ENCODE measurements at places on chromosomes 3 and 15.

DNA sequence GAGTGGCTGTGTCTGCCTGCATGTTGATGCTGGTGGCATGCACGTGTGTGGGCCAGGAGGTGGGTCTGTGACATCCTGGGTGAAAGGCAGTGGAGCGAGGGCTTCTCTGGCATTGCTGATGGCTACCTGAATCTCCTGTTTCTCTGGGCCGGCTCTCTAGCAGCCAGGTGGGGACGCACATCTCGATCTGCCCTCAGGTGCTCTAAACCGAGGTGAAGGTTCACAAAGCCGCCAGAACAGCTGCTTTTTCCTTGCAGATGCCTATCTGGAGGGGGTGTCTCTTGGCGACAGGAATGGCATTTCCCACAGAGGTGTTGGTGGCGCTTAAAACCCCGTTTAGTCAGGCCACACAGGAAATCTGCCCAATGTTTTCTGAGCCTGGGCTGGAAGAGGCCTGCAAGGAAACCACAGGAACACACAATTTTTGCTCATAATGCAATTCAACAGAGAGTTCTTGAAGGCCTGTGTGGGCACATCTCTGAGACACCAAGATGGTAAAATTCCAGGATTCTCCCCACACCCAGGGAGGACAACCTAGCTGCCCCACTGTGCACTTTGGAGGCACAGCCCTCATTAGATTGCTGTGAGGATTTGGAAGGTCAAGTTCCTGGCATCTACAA lies 11.9 kb downstream of the TMEM158 start:
- no peak for DNase-seq

DNA sequence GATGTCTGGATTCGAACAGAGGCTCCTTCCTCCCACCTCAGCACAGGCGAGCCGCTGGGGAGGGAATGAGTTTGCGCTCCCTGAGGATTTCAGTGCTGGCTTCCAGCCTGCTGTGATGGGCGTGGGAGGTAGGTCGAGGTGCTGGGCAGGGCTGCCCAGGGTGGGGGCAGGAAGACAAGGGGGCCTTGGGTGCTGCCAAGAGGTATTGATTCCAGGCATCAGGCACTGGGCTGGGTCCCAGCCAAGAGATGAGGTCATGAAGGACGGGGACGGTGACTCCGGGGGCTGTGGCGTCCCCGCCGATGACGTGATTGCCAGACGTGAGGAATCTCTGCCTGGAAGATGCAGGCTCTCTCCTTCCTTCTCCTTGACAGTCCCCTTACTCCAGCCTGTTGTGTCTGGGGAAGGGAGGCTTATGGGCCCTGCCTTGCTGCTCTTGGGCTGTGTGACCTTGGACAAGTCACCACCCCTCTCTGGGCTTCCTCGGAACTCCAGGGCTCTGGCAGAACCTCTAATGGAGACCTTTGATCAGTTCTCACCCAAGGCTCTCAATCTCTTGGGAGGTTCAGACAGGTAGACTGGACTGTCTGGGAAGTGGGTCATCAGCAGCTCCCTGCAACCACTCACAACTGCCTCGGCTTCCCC lies 116.8 kb downstream of the FBLN2 start:
- no peak for DNase-seq

DNA sequence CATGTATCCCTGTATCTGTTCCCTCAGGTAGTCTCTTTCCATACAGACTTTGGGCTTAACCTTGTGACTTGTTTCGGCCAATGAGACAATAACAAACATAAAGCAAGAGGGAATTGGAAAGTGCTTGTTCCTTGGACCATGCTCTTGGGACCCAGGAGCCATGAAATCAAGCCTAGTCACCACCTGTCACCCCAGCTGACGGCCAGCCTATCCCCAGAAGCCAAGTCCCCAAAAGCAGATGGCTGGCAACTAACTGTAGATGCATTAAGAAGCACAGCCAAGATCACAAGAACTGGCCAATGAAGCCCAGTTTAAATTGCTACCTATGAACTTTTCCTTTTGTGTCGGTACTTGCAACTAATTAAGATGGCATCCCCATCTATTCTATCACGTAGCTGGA lies 822.0 kb downstream of the CADM2 start:
- no peak for DNase-seq

DNA sequence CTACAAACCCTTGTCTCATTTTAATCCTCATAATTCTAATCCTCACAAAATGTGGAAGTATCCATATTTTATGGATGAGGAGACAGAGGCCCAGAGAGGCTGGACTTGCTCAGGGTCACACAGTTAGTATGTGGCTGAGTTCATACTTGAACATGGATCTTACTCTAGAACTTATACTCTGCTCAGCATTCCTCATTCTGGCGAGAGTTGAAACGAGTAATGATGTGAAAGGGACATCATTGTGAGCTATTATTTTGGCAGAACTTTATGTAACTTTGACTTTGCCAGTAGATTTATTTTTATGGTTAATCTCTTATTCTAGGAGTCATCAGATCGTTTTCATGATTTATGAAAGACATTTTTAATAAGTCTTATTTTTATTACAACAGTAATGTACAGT lies 17.5 kb downstream of the AKAP13 start:
- DNase-seq = no peak

GRCh38 chr3:122797291-122797690 lies 2.4 kb downstream of the SLC49A4 start:
- DNase-seq = no peak

DNA sequence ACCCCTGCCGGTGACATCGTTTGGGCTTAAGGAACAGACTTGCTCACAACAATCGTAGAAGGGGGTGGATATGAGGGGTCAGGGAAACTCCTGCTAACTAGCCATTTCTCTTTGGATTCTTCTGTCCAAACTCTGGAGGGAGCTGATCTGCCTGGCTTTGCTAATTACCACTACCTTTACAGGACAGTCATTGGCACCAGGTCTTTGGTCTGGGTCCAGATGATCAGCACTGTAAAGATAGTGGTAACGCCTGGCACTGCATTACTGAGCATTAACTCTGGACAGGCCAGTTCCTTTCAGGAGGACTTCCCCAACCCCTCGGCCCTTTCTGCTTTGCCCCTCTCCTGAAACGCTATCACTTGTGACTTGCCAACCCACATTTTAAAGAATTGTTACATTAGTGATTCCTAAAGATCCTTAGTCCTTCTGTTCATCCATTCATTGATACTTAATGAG lies 788 bp downstream of the UQCC5 start:
- no peak for DNase-seq

- DNase-seq = no peak
Measured at GRCh38 chr15:90114451-90114901, 12.2 kb upstream of the IDH2 start.
